Cerebellar nuclear complex (tissue), 1 donor: ENCODE measurements at places on chromosomes 12 and 14.

GRCh38 chr12:111873113-111873512, 31.1 kb downstream of the MAPKAPK5 start:
- DNase-seq: no peak

GRCh38 chr14:63962906-63963305, 110.1 kb downstream of the SYNE2 start:
- no peak for DNase-seq

GRCh38 chr14:90409209-90409730, 12.4 kb downstream of the CALM1 start:
- no peak for DNase-seq

DNA sequence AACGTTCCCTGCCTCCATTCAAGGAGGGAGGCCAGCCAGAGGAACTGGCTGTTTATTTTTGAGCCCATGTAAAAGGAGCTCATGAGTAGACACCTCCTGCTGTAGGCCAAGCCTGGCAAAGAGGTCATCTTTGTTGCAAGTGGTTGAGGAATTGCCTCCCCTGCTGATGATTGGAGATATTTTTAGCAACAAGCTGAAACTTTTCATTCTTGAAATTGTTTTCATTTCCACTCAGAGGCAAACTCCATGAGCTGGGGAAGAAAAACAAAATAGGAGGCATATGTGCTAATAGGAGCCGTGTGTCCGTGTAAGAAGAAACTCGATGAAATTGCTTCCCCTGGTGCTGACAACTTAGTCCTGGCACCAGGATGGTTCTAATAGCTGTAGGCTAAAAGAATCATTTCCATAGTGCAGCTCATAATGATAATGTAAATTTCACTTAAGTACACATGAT, 440.1 kb upstream of the FAR2 start:
- no peak for DNase-seq

DNA sequence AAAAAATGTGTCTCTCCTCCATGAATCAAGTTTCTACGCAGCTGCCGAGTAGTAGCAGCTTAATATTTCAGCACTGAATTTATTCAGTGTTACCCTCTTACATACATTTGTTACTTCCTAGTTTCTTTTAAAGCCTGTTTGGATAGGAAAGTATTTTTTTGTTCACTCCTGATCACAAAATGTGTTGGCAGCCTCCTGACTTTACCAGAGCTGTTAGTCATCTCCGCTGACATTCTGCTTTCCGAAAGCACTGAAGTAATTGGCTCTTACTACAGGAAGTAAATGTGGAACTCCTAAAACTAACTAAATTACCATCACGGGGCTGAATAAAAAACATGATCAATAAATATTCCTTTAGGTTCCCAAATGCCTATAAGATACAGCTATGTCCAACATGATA, 225.5 kb downstream of the EPS8 start:
- DNase-seq: no peak

DNA sequence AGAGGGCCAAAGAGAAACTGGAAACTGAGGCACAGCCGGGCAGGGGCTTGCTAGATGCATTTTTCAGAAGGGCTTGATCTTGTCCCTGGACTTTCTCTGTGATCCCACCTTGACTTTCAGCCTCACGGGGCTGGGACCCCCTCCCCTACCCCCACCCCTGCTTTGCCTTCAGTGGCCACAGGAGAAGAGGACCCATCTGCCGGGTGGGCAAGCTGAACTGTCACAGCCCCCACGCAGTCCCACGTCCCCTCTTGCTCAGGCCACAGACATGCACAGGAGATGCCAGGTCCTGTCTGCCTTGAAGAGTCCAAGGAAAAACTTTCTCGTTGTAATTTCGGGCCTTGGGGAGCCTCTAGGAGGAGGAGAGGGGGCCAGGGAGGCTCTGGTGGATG, 158.9 kb downstream of the KIF26A start:
- no peak for DNase-seq

GRCh38 chr12:93793983-93794382, 116.8 kb downstream of the CRADD start:
- no peak for DNase-seq

DNA sequence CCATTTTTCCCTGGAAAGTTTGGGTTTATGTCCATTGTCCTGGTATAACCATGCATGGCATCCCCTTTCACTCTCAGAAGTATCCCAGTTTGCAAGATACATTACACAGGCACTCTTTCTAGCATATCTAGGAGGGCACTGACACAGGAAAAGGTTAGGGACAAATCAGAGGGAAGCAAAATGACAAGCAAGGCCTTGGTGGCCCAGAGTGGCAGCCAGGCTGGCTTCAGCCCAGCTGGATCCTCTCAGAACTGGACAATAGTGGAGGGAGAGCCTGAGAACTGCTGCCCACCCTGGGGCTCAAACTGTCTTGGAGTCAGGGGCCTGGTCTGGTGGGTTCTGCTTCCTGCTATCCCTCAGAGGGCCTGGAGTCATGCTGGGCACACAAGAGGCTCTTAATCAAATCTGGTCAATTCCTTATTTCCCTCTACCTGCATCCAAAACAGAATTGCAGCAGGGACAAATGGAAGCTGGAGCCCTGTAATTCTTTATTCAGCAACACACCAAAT, 2.6 kb downstream of the VDR start:
- DNase-seq: no peak

GRCh38 chr12:121388421-121388981, 11.4 kb upstream of the RNF34 start:
- DNase-seq: no peak

- no peak for DNase-seq
Measured at GRCh38 chr12:122884860-122885259, 11.1 kb downstream of the VPS37B start.

DNA sequence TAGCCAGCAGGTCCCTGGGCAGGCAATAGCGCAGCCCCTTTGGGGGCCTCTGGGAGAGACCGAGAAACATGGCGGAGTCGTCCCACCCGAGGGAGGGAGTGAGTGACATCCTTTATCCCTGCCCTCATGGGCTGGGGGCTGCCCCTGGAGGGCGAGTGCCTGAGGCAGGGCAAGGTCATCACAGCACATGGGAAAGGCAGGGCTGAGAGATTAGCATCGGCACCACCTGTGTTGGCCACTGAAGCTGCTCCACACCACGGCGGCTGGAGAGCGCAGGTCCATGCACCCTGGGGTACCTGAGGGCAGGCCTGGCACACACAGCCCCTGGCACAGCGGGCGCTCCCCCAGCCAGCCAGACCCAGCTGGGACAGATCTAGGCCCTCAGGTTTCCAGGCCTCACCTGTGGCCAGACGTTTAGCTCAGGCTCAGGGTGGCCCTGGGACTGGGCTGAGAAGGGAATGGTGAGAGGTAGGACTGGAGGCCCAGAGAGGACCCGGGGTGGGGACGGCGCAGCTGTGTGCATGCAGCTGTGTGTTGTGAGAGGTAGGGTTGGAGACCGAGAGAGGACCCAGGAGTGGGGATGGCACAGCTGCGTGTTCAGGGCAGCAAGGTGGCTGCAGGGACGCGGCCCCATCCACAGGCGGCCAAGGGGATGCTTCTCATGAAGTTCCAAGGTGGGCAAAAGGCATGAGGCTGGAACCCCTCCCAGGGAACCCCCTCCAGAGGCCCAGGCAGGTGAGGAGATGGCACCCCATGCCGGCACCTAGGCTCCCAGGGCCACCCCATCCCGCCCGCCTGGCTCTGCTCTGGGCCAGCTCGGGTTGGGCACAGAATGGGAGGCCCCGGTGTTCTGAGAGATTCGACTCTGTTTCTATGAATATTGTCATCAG, 74.1 kb downstream of the KIF26A start:
- DNase-seq: no peak

DNA sequence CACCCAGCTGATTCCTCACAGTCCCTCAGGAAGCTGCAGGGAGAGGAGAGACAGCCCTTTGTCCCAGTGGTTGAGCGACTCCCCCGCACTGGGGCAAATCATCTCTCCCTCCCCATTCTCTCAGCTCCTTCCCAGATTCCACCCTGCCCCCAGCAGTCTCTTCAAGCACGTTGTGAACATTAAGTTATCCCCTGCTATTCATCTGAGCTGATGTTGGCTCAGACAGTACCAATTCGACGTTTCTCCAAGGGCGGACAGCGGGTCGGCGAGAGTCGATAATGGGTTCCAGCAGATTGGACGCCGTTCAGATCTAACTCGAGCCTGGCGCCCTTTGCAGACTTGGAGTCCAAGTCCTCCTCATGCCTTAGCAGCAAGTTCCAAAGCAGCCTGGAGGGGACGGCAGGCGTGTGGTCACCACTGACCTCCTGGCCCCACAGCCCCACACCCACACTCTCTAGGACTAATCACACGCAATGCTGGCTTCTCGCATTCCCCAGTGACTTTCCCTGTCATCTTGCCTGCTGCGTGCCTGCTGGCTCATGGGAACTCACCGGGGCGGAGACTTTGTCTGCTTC, 245.9 kb downstream of the CHST11 start:
- DNase-seq: no peak

DNA sequence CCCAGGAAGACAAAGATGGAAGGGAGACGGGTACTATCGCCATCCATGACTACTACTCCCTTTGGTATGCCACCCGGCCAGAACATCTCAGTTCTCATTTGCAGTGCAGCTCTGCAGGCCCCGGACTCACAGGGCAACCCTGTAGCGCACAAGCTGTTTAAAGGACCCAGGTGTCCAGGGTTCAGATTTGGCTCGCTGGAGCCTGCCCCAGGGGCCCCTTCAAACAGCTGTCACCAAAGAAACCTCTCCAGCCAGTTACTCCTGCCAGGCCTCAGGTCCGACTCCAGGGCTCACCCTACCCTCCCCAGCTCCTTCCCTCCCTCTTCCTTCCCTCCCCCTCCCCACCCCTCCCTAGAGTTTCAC, 5.5 kb upstream of the CHD4 start:
- DNase-seq: no peak

GRCh38 chr12:30753751-30754382, 884 bp downstream of the CAPRIN2 start:
- no peak for DNase-seq

DNA sequence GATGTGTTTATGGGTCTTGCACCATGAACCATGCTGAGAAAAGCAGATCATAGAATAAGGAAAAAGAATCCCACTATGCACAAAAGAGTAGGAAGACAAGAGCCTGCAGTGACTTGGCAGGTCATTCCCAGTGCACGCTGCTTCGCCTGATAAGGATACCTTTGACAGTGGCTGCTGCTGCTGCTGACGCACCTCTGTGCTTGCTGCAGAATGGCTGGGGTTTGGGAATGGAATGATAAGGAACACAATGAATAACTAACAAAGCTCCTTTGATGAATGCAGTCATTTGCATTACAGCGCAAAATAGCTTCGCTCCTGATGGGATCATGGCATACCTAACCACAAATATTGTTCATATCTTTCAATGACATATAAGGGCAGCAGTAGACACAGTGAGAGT, 278.7 kb downstream of the PDZRN4 start:
- no peak for DNase-seq

GRCh38 chr12:12986775-12987331, 13.2 kb downstream of the HEBP1 start:
- DNase-seq: no peak

DNA sequence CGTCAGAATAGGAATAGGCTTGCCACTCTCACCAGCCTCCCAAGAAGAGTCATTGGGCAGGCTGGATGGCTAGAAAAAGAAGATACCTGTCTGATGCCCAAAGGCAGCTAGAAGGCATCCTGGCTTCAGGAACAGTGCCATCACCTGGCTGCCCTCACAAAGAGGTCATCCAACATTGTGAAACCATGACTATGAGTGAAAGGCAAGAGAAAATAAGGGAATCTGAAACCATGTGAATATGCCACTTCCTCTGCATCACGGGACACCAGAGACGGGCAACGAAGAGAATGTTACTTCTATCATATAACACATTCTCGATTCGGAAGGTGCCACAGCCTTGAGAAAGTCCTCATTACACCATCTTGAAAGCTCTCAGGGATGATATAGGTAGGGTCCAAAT, 182.0 kb downstream of the DAD1 start:
- DNase-seq: no peak

DNA sequence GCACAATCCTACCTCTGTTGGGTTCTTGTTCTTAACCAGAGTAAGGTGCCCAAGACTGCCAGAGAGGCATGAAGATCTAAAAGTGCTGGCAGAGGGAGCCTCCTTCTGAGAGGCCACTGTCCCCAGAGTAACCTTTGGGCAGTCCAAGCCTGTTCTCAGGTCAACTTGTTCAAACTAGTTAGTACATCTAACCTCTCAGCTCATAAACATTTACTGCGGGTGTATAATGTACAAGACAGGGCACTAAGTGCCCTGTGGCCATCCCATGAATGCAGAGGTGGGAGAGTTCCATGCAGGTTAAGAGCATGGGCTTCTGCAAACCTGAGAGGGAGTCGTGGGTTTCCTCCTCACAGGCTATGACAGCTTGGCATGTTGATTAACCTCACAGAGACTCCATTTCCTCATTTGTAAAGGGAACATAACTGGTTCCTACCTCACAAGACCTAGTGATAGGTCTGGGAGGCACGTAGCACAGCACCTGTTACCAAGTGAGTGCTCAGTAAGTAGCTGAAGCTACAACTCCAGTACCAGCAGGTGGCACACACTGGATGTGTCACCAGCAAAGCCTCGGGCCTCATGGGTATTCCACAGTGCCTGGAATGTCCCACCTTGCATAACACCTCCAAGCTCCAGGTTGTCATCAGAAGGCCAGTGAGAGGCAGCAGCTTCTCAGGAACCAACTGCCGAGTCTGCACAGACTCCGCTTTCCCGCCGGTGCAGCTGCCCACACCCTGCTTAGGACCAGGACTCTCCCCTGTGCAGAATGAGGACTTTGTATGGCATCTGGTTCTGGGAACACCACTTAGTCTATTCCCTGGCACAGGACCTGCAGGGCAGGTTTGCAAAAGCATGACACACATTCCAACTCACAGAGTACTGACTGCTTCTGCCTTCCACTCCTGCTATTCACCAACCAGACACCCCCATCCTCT, 4.4 kb downstream of the VDR start:
- no peak for DNase-seq

- no peak for DNase-seq
Measured at GRCh38 chr12:18430425-18431048, 169.2 kb downstream of the PIK3C2G start.

DNA sequence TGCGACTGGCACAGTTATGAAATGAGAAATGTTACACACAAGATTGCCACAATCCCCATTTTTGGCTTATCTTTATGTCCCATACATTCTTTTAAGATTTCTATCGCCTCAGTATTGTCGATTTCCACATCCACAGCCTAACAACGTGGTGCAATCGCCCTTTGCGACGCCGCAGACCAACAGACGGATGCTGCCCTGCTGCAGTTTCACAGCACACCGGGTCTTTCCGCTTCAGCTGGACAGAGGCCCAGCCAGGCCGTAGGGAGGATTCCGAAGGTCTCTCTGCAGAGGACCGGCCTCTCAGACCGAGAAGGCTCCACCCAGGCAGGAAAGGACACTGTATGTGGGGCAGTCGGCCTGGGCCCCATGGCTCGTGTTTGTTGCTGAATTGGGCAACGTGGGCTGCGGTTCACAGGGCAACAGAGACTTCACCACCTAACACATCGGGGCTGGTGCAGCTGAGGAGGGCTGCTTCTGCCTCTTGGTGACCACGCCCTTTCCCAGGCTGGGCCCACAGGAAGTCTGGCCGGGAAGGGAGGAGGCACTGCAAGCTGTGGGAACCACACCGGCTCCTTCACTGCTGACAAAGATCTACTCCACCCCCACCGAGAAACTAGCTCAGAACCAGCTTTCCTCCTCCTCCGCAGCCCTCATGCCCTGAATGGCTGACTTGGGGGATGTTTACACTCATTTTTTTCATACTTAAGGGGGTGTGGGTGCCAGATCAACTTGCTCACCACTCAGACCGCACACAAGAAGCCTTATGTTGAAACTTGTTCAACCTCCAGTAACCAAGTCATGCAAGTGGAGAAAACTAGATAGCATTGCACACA, 32.9 kb upstream of the MDM1 start:
- no peak for DNase-seq

- DNase-seq: no peak
Measured at GRCh38 chr14:20617138-20618003, 24.1 kb downstream of the OR6S1 start.
